CD4-positive, alpha-beta T cell treated with Interferon gamma for 1 hour (primary cell): ENCODE measurements at places on chromosomes 6 and 20.

- no peak for DNase-seq
These were observed 79.6 kb downstream of the UTRN start for GRCh38 chr6:144364782-144365181.

DNA sequence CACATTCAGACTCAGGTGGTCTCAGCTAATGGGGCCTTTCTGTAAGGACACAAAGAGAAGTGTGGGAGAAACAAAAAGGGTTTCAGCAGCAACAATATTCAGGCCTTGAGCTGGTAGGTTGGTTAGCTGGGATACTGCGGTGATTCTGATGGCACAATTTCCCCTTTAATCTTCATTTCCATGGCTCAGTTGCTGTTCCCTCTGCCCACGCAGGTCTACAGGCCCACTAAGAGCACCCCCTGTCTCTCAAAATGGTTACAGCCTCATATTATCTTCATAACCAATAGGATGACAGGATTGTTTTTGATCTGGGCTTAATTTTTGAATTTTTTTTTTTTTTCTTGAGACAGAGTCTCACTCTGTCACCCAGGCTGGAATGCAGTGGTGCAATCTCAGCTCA, 48.9 kb downstream of the MYB start:
- no peak for DNase-seq

DNA sequence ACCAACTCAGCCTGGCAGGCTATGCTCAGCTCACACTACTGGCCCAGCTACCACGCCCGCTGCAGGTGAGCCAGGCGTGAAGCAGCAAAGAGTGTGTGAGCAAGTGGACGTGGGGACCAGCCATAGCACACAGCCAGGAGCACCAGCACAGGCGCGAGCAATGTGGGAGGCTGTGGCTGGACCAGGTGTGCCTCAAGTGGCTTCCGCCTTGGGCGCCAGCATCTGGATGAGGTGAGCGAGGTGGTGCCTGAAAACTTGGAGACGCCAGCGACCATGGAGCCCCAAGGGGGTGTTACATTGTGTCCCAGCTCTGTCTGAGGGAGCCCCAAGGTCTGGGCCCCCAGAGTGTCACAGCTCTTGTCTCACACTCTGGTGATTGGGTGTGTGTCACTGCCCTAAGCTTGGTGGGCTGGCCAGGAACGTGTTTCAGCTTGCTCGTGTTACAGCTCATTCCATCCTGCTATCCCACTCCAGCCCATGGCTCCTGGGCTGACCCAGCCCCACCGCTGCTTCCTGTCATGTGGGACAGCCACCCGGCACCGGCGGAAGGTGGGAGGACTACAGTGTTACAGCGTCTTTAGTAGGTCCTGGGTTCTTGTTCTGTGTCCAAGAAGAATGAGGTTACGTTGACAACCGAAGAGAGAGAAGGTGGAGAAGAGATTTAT, 508.0 kb upstream of the MMS22L start:
- DNase-seq = no peak

GRCh38 chr20:33673410-33674293, 576 bp downstream of the NECAB3 start:
- DNase-seq = no peak

GRCh38 chr6:28824793-28825731, 98.7 kb downstream of the TRIM27 start:
- no peak for DNase-seq

DNA sequence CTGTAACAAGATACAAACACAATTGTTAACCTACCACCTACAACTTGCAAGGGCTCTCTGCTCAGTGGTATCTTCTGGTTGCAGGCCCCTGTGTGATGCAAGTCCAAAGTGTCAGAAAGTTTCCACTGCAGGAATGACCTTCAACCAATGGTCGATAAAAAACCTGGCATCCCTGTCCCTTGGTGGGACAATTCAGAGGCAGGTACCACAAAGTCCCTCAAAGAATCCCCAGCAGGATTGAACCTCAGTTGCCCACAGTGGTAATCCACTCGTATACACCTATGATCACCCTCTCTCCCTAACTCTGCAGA, 15.9 kb downstream of the GLO1 start:
- no peak for DNase-seq

- DNase-seq = no peak
These were observed 18.9 kb upstream of the MTHFD1L start for GRCh38 chr6:150846641-150847040.

GRCh38 chr6:106163966-106164877, 78.1 kb downstream of the PRDM1 start:
- peak; percentile 52 for DNase-seq

GRCh38 chr6:21144928-21145327, 448.6 kb upstream of the SOX4 start:
- no peak for DNase-seq

GRCh38 chr20:18092890-18093289, 35.2 kb upstream of the OVOL2 start:
- no peak for DNase-seq

GRCh38 chr20:63320041-63320511, 27.1 kb downstream of the COL20A1 start:
- no peak for DNase-seq

DNA sequence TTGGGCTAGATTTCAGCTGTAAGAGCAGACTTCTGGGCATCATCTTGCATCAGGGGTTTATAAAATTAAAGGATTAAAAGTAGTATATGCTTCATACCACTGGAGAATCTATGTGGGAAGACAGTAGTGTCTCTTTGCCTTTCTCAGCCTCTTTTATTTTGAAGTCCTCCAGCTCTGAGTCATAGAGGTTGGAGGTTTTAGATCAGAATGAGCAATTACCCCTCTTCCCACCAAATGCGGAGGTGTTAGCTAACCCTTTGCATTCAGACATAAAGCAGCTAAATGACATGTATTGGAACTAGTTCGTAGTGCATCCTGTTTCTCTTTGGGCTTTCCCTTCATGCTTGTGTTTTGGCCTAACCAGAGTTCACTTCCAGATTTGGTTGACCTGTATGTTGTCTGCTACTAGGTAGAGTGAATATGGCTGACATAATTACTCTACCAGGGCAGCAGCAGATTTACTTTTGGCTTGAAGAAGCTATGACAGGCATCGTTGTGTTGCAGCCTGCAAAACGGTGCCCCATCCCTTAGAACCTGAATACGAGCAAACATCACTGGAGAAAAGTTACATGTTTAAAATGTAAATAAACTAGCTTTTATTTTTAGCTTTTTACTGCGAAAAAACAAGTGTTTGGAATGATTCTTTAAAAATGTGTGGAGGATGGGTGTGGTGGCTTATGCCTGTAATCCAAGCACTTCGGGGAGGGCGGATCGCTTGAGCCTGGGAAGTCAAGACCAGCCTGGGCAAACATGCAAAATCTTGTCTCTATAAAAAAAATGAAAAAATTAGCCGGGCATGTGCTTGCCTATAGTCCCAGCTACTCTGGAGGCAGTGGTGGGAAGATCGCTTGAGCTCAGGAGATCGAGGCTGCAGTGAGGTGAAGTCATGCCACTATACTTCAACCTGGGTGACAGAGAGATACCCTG, 82.2 kb downstream of the MYO6 start:
- DNase-seq = no peak

DNA sequence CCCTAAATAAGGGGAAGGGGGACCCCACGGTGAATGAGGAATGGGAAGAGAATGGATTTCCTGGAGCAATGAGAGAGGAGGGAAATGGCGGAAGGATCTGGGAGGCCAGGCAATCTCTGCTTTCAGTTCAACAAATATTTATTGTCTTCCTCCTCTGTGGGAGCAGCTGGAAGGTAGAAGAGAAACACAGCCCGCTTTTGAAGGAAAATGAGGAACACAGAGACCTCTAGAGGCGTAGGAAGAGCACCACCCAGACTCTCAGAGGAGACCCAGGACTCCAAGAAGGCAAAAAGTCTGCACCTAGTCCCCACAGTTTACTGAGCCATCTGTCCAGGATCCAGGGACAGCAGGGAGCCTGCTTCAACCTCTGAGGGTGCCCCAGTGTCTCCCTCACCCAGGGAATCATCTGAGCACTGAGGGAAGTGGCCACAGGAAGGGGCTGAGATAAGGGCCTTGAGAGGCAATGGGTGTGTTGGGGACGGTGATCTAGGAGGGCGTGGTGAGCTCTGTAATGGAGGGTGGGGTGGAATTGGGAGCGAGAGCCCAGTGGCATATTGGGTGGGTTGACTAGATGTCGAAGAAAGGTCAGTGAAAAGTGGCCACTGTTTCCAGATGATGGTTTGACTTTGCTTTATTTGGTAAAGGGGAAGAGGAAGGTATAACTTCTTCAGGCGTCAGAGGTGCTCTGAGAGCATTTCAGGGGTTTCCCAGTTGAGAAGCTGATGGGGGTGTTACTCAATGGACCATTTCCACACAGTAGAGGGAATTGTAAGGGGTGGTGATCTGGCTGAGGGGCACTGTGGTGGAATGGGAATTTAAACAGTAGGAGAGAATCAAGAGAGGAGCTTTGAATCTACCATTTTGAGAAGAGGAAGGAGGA, 610 bp downstream of the PSORS1C1 start:
- DNase-seq = no peak

DNA sequence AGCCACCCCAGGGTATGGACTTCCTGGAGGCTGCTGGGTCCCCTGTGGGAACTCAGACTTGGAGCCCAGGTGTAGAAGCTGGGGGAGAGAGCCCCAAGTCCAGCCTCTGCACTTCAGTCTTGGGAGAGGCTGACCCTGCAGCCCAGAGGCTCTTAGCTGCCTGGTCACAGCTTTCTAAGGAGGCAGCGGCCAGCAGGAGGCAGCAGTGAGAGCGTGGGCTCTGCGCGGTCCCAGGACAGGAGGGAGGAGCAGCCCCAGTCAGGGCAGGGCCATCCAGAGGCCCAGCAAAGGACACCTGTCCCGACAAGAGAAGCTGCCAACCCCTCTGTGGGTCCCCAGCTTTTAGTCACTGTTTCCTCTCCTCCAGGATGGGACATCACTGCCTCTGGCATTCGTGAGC, 9.4 kb downstream of the TREML2 start:
- peak; percentile 39 for DNase-seq

GRCh38 chr6:67757465-67758033, 877.5 kb upstream of the ADGRB3 start:
- DNase-seq = no peak

DNA sequence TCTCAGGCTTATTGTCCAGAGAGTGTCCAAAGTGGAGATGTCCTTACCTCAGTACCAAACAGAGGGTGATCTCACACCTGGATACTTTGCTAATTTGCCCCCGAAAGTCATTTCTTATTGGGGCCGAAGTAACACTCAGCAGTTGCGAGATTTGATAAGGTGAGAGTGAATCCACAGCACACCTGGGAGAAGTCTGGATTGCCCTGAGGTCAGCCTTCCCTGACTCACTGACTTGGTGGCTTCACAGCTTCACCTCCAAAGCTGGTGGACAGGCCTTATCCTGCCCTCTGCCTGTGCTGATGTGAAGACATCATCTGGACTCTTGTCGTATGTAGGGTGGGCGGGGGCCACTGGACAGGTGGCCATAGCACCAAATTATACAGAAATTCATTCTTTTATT, 101.9 kb upstream of the ARMC2 start:
- no peak for DNase-seq

DNA sequence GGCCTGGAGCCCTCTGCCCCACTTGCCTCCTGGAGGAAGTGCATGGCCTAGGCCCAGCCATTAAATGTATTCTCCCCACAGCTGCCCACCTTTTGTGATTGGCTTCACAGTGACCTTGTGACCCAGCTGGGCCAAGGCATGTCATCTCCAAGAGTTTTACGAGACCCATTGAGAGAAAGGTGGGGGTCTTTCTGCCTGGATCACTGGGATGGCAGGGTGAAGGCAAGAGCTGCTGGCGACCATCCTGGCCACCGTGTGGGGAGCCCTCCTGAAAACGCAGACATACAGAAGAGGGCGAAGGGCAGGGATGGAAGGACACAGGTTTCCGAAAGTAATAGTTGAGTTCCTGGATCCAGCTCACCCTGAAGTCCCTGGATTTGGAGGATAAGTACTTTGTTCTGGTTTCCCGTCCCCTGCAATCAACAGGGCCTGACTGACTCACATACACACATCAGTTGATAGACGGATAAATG, 12.3 kb upstream of the SPO11 start:
- DNase-seq = no peak

GRCh38 chr6:135675862-135676261, 175.6 kb upstream of the PDE7B start:
- DNase-seq = no peak

- no peak for DNase-seq
These were observed 92.8 kb downstream of the MRPL14 start for GRCh38 chr6:44034391-44034861.

DNA sequence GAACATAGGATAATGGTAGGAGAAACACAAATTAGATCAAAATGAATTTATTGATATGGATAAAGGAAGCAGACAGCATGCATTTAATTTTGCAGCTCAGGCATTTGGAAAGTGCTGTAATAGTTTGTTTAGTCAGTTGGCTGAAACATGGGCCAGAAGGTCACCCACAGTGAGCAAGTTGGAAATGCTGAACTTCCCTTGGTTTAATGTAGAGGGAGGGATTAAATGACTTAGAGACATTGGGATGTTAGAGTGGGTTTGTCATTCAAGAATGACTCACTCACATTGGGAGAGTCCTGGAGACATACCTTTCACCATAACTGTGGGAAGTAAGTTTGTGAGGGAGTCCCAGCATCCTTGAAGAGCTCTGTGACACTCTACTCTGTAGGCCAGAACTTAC, 231.5 kb upstream of the PLCB4 start:
- DNase-seq = no peak

DNA sequence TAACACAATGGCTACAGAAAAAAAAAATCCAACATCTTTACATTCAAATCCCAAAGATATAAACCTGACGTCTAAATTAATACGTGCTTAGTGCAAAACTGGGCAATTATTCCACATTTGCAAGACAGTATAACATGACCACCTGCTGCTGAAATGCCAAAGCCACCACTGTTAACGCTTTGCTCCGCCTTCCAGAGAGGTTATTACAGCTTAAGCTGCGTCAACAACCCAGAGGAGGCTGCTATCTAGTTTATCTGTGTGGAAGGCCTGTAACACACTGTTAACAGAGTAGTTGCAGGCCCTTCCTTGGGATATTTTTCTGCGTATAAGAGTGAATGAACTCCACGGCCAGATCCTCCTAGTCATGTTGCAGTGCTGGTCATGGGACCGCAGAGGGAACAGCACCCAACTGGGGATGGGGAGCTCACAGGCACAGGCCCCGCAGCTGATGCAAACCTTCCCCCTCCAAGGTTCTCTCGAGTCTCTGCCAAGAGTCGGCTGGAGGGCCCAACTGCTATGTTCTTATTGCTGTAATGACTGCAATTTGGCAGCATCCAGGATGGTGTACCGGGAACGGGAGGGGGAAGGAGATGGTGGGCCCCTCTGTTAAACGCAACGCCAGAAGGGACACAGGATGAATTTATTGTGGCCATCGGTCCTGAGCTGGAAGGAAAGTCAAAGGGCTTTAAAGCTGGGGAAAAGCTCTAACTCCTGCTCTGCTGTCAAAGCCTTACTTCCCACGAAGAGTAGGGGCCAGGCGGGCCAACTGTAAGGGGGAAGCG, 993 bp upstream of the NCOA7 start:
- peak; percentile 25 for DNase-seq
